Ammon's horn (tissue), 1 donor: ENCODE measurements at places on chromosomes 1 and 21.

GRCh38 chr1:53691326-53691725, 47.6 kb downstream of the GLIS1 start:
- DNase-seq: no peak

DNA sequence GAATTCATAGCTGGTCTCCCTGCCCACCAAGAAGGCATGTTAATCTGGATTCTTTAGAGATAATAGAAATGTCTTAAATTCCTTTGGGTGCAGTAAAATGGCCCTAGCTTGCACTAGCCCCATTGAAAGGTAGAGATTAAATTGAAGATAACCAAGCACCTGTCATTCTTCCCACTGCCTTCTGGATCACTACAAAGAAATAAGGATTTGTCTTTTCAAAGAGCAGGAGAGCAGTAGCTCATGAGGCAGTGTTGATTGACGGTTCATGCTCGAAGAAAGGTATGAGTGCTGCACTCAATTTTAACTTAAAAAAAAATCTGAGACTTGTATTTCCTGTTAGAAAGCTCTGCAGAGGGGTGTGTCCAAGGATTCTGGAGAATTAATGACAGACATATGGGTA, 74.9 kb upstream of the F3 start:
- DNase-seq: no peak

DNA sequence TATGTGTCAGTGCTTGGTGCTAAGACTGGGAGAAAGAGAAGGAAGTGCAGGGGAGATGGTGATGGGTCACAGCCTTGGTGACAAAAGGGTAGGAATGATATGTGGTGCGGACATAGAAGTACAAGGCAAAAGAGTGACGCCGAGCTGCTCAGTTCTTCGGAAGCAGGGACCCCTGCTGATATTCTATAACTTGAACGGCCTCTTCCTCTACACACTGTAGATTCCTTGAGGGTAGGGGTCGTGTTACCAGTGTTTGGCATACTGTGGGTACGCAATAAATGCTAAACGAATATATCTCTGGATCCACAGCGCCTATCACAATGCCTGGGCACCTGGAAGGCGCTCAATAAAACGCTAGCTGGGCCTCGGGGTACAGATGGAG, 488 bp downstream of the DBT start:
- DNase-seq: no peak

DNA sequence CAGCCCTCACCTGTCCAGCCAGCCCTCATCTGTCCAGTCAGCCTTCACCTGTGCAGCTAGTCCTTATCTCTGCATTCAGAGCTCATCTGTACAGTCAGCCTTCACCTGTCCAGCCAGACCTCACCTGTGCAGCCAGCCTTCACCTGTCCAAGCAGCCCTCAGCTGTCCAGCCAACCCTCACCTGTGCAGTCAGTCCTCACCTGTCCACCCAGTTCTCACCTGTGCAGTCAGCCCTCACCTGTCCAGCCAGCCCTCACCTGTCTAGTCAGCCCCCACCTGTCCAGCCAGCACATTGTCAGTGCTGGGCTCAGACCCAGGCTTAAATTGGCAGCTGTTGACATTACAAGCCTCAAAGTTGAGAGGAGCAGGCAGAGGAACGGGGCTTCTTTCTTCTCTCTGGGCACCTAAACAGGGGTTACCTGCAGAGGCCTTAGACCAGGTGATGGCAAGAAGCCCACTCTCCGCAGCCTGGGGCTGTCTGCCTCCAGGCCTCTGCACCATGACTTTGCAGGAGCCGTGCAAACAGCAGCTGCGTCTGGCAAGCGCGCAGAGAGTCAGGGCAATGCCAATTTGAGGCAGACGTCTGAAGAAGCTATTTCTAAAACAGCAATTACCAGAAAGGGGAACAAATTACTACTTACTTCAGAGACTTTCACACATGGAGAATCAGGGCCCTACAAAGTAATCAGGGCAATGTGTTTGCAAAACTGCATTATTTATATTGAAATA, 506.1 kb downstream of the NPHP4 start:
- DNase-seq: no peak

GRCh38 chr1:37561133-37562132, 4.7 kb downstream of the DNALI1 start:
- DNase-seq: no peak

DNA sequence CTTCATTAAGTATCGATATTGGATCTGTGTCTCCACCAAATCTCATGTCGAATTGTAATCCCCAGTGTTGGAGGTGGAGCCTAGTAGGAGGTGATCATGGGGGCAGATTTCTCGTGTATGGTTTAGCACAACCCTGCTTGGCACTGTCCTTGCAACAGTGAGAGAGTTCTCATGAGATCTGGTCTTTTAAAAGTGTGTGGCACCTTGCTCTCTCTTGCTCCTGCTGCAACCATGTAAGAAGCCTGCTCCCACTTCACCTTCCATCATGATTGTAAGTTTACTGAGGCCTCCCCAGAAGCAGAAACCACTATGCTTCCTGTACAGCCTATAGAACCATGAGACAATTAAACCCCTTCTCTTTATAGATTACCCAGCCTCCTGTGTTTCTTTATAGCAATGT, 424.4 kb downstream of the NPHP4 start:
- DNase-seq: no peak

DNA sequence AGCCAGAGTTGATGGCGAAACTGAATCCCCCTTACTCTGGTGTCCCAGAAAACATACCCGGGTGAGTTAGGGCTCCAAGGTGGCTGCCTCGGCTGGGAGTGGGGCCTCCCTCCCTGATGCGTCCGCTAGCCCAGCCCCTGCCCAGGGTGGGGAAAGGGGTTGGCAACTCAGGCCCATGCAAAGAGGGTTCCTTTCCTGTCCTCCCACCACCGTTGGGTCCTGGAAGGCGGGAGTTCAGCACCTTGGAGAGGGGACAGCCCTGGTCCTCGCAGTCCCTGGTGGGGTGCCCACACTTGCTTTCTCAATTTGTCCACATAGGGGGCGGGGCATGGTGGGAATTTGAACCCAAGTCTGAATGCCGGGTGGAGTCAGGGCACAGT, 6.1 kb downstream of the SRM start:
- no peak for DNase-seq

DNA sequence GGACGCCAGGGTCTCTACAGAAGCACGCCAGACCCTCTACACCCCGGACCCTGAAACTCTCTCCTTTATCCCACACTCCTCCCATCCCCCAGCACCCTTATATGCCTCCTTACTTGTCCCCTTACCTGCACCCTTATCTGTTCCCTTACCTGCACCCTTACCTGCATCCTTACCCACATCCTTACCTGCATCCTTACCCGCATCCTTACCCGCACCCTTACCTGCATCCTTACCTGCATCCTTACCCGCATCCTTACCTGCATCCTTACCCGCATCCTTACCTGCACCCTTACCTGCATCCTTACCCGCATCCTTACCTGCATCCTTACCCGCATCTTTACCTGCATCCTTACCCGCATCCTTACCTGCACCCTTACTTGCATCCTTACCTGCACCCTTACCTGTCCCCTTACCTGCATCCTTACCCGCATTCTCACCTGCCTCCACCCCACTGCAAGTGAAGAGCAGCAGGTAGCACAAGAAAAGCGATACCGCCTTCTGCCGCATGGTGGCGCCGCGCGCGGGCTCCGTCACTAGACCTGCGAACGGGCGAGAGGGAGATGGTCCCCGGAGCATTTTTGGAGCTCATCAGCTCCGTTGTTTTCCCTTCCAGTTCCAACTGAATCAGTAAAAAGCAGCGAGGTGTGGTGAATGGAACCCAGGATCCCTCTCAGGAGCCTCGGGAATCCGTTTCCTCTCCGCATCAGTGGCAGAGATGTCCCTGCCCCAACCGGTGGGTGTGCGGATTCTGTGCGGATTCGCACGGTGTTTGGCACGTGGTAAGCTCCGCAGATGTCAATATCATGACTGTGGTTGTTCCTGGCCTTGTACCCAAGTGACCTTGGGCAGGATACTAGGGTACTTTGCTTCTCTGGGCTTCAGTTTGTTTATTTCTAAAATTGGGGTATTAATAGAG, 2.9 kb downstream of the IFI6 start:
- DNase-seq: peak; percentile 74

DNA sequence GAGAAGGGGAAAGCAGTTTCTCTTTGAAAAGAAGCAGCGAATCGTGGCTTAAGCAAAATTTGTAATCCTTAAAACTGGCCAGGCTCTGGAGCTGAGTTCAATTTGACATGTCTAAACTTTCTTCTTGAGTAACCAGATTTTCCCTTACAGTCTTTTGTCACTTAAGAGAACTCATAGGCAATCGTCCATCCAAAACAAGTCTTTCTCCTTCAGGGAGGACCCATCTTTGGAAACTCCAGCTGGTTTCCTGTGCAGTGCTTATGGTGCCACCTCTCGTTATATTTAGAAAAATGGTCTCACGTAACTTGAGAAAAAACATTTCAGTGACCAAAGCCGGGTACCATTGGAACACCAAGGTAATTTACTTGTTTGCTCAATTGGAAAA, 1.8 kb upstream of the PTTG1IP start:
- peak; percentile 50 for DNase-seq

GRCh38 chr21:31500071-31500470, 156.0 kb upstream of the TIAM1 start:
- DNase-seq: no peak

GRCh38 chr1:223067914-223068313, 75.1 kb downstream of the TLR5 start:
- no peak for DNase-seq

DNA sequence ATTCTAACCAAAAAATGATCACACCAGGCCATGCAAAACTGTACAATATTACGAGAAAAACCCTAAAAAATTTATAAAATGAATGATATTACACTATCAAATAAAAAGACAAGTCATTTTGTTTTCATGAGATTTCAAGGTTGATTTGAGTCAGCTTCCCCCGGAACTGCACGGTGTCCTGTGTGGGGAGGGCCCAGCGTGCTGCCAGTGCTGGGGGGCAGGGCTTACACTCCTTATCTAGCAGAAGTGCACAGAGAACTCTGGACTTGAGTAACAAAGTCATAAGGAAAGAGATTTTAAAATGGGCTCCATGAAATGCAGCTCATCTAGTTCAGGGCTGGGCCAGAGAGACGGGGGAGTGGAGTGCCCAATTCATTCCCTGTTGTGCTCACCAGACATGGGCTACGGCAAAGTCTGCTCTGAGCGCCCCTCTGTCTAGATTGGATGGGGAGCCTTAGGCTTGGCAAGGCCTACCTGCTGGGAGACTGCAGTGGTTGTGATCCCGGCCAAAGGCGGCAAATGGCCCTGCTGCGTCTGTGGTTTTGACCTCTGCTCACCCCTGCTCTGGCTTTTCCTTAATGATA, 50.1 kb downstream of the COQ8A start:
- no peak for DNase-seq

DNA sequence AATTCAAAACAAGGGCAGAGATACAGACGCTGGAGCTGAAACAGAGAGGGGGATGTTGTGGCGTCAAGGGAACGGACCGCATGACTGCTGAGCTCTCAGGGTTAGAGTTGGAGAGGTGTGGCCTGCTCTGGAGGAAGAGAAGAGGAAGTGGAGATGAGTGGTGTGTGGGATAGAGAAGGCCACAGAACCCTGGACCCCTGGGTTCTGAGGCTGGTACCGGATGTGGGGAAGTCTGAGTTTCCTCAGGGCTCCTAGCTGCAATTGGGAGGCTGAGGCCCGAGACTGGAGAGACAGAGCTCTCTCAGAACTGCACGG, 1.8 kb downstream of the BCAN start:
- no peak for DNase-seq

DNA sequence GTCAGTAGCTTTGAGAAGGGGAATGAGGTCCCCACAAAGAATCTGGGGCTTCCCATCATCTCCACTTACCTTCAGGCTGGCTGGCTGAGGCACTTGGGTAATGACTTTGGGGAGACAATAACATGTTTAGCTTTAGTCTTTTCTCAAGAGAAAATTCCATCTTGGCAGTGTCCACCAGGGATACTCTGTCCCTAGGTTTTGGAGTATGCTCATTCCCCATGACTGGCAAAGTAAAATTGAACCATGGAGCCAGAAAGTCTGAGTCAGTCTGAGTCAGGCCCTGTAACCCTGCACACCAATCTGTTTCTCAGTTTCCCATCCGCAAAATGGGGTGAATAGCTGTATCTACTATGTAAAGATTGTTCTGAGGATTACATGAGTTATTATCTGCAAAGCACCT, 28.2 kb downstream of the RUNX1 start:
- DNase-seq: no peak

DNA sequence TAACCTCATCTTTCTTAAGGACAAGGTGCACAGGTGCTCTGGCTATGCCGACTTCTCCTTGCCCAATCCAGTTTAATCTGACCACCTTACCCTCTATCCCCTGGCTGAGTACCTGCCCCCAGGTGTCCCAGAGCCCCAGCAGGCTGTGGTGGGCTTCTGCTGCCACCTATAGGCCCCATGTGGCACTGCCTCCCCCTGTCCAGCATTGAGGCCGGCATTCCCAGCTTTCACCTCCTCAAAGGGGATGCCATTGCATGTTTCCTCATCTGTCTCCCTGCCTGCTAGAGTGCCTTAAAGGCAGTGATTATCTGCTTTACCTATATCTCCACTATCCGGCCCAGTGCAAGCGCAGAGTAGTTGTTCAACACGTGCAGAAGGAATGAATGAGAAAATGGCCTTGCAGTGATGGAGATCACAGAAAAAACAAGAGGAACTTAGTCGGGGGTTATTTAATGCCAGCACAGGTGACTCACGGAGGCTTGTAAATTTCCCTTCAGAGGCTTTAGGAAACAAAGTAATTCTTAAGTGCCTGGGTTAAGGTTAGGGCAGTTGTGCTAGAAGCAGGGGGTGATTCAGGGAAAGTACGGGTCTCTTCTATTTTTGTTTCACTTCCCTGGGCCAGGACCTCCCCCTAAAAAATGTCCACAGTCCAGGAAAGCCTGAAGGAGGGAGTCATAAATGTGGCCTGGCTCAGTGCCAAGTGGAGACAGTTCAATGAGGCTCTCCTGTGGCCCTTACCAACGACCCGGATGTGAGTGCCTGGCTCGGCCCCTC, 131.8 kb upstream of the NGF start:
- DNase-seq: peak; percentile 23

DNA sequence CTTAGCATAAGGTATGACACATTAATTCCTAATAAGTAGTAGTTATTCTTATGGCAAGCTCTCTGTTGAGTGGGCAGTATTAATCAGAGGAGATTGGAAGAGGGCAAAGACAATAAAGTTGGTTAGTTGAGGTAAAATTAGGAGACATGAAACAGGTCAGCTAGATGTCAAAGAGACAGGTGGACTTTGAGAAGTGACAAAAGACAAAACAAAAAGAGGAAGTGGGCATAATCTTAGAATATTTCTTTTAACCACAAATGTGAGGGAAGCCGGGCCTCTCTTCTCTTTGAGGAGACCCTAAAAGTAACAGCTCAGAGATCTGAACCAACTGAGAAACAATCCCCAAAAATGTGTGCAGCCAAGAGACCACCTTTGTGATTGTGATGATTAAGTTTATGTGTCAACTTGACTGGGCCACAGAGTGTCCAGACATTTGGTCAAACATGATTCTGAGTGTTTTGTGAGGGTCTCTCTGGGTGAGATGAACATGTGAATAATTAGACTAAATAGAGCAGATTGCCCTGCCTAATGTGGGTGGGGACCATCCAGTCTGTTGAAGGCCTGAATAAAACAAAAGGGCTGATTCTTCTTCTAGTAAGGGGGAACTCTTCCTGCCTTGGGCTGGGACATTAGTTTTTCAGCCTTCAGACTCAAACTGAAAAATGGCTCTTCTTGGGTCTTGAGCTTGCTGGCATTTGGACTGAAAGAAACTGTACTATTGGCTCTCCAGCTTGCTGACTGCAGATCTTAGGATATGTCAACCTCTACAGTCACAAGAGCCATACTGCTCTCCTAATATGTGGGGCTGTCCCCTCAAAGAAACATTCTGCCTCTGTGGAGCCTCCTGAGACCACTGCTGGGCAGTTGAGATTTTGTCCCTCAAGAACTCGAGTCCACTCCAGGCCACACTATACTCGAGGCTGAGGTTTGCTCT, 40.0 kb downstream of the FCRL5 start:
- no peak for DNase-seq
